ENCODE measurements at places on chromosomes 3 and 15.

GRCh38 chr3:8261018-8261417 lies 240.6 kb upstream of the LMCD1 start:
- no peak for DNase-seq

- no peak for DNase-seq
Measured at GRCh38 chr3:139414608-139415224, 25.3 kb upstream of the COPB2 start.

DNA sequence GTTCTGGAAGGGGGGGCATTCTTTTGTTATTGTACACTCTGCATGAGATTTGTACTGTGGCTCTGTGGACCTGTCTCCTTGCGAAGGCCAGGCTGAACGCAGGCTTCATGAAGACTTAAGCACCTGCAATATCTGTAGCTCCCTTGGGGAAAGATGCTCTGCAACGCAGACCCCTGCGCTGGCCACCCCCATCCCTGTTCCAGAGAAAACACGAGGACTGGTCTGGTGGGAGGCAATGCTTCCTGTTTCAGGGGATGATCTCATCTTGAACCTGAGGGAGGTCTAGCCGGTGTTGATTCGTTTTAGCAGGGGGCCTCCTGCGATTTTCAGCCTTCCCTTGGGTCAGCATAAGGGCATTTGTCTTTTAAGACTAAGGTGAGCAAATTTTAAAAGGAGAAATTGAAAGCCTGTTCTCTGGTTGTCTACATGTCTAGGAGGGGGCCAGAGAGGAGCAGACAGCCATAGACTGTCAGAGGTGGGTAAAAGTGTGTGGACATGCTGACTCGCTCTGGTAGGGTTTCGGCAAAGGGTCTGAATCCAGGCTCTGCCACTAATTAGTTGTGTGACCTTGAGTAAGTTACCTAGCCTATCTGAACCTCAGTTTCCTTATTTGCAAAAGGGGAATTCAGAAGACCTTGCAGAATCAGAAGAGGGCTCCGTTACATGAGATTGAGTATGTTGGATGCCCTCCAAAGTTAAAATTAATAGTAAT lies 80.9 kb upstream of the RASGRF1 start:
- DNase-seq = no peak

- DNase-seq = no peak
Measured at GRCh38 chr15:58486062-58486461, 54.3 kb downstream of the LIPC start.
